ENCODE measurements at places on chromosomes 1 and 21.

GRCh38 chr1:74963120-74963519 lies 171.1 kb upstream of the LHX8 start:
- DNase-seq = no peak

- DNase-seq = peak; percentile 41
Measured at GRCh38 chr1:30515755-30516484, 207.5 kb downstream of the MATN1 start.

GRCh38 chr1:18032172-18032859 lies 75.3 kb upstream of the IGSF21 start:
- no peak for DNase-seq

GRCh38 chr1:4600615-4601460 lies 53.6 kb upstream of the AJAP1 start:
- peak; percentile 58 for DNase-seq

DNA sequence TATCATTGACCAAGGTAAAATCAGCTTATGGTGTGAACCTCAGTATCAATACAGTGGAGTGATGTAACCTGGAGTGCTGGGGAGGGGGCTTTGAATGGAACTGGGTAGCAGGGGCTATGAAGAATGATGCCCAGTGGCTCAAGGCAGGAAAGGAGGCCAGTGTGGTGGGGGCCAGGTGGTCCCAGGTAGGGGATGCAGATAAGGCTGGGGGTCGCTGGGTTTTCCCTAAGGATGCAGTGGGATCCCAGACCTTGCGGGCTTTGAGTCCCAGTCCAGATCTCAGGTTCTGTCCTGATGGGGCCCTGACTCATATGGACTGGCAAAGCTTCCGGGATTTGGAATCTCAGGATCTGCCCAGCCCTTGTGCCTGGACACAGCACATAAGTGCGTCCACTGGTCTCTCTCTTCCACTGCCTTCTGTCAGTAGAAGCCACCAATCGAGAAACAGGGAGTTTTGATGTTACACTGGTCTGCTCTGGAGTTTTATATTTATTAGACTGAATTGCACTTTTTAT lies 52.0 kb downstream of the S100B start:
- DNase-seq = no peak

DNA sequence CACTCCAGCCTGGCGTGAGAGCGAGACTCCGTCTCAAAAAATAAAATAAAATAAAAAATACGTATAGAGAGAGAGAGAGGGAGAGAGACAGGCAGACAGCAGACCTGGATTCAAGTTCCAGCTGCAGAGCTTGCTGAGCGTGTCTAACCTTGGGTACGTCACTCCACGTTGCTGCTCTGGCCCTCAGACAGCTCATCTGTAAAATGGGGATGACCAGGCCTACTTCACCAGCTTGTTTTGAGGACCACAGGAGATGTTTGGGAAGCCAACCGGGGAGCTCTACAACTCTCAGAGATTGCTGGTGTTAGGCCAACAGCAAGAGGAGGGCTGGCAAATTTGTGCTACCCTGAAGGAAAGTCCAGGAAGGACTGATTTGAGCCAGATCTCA lies 499 bp upstream of the TRAF5 start:
- no peak for DNase-seq

- DNase-seq = no peak
Measured at GRCh38 chr1:15718199-15718601, 17.9 kb upstream of the SLC25A34 start.

DNA sequence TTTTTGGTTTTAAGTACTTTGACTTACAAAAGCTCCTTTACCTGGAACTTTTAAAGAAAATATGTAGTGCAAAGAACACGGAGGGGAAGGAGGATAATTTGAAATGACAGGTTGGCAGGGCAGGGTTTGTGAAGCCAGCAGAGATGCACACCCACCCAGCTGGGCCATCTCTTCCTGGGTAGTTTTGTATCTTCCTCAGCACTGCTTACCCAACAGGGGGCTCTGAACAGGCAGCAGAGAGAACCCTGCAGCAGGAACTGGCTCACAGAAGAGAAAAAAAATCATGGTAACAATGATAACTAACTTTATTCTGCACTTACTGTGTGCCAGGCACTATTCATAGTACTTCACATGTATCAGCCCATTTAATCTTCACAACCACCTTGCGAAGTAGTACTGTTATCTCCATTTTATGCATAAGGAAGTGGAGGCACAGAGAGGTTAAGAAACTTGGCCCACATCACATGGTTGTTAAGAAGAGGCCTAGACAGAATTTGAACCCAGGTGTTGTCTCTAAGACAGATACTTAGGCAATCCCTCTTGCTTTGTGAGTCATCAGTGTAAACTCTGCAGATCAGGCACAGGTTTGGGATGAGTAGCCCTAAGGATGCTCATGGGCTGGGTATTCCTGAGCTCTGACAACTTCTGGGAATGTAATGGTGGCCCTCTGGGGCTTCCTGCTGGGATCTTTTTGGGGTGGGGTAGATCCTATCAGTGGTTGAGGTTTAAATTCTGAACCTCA lies 60.8 kb downstream of the ELK4 start:
- DNase-seq = no peak

DNA sequence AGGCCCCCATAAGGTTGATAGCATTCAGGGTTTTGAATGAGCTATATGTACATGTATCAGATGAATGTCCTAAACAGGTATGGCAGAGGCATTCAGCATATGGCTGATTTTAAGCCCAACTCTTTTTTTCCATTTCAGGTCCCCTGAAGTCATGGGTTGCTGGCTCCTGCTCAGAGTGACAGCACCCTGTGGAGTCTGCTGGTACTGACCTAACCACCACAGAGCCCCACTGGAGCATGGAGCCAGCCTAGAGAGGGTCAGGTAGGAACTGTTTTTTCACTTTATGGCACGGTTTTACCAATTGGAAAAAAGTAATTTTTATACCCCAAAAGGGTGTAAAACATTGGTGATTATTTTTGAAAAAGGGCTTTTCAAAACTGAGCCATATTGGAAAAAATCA lies 82.5 kb upstream of the MPC2 start:
- no peak for DNase-seq

DNA sequence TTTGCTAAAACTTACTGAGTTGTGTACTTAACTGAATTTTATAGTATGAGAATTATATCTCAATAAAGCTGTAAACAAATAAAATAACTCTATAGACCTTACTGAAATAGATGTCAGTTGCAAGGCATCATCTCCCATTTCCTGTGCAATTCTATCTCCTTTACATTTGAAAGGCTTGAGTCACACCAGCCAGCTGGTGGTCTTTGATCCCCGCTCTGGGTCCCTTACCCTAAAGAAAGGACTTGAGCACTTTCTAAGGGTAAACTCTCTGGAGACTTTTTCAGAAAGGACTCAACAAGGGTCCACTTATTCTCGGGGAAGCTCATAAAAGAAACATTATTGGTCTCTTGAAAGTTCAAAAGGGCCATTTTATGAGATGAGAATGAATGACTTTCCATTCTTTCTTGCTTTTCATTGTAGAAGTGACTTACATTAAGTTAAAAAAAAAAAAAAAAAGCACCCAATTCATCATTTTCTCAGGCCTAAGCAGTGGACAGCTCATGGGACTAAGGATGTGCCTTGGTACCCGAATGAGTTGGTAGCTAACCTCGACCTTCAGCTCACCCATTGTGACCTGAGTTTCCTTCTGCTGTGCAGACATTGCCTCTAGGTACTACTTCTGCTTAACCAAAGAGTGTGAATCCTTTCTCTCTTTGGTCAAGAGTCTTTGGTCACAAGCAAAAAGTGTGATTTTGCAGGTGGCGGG lies 147.0 kb upstream of the COA6 start:
- no peak for DNase-seq

DNA sequence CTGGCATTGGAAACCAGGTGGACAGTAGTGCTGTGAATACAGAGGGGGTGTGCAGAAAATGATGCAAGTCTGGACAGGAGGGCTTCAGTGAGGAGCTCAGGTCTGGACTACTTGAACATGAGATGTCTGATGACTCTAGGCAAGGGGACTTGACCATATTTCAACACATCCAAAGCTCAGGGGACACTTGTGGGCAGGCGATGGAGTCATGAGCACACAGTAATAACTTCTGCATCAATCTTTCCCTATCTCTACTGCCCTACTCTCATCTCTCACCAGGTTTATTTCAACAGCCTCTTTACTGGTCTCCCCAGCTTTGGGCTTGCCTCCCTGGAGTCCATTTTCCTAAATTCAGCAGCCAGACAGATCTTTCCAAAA lies 21.9 kb downstream of the FMO2 start:
- DNase-seq = no peak

DNA sequence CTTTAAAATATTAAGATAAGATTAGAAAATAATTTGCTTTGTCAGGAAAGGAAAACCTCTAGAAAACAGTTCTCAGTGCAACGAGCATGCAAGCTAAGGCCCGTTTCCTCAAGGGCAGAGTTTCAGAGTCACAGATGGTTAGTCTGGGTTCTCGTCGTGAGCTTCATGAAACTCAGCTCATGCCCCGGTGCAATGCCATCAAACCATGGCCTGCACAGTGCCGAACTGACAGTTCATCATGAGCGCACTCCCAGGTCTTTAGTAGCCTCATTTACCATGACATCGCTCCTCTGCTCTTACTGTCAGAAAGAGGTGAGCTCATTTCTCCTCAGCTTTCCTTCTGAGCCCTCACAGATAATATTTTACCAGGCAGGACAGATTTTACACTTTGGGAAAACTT lies 319.2 kb downstream of the NTNG1 start:
- no peak for DNase-seq

GRCh38 chr1:247639381-247639981 lies 34.1 kb downstream of the OR2G3 start:
- DNase-seq = peak; percentile 93

- DNase-seq = peak; percentile 24
Measured at GRCh38 chr21:44018813-44019567, 6.9 kb downstream of the TRAPPC10 start.
